ENCODE measurements at places on chromosomes 1 and 21.
A peak's percentile ranks its signal among the peaks of the same experiment; 100 is the strongest.

DNA sequence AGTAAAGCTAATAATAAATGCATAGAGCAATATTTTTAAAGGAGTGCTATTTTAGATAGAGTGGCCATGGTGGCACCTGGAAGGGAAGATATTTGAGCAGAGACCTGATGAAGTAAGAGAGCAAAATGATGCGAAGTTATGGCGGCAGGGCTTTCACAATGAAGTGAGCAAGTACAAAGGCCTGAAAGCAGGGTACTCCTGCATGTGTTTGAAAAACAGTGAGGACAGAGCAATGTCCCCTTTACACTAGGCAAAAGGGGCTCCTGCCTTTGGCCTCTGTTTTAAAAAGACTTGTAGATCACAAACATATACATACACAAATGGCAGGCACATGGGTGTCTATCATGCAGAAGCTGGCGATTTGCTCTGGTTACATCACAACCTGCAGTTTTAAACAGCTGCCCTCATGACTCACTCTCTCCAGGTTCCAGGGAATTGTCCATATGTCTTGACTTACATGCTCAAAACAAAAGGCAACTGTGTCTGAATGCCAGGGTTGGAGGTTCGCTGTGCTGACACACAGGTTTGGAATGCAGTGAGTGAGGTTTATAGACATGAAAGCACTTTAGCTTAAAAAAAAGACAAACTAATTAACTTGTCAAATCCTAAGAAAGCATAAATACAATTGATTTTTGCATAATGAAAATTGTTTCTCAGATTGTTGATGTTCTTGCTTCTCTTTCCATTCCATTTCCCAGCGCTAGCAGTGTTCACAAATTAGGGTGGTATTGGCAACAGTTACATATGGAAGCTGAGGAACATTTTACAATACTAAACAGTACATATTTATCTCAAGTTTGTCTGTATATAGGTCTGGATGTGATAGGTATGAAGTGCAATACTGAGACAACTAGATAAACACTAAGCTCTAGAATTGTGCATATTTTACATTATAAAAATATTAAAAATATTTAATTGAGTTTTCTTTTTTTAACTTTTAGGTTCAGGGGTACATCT, 313.9 kb downstream of the BARHL2 start:
- DNase-seq, result peak; percentile 98

DNA sequence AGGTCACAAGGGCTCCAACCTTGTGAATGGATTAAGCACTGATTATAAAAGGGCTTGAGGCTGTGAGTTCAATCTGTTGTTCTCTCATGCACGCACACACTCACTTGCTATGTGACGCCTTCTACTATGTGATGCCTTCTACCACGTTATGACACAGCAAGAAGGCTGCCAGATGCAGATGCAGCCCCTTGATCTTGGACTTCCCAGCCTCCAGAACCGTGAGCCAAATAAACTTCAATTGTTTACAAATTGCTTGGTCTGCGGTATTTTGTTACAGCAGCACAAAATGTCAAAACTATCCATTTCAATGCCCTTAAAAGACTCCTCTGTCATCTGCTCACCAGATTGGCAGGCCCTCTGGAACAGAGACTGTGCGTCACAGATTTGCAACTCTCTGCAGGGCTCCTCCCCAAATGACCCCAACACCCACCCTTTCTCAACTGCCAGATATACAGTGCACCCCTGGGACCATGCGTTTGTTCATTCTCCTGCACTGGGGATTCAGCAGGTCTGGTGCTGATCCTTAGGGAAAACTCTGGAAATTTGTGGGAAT, 47.8 kb upstream of the KANK4 start:
- DNase-seq, result no peak

GRCh38 chr1:8589571-8589970, 227.9 kb downstream of the RERE start:
- no peak for DNase-seq

- no peak for DNase-seq
Observed at GRCh38 chr1:12616709-12617373, 1.2 kb downstream of the DHRS3 start.

- no peak for DNase-seq
Observed at GRCh38 chr1:23123528-23123927, 45.1 kb downstream of the LUZP1 start.

DNA sequence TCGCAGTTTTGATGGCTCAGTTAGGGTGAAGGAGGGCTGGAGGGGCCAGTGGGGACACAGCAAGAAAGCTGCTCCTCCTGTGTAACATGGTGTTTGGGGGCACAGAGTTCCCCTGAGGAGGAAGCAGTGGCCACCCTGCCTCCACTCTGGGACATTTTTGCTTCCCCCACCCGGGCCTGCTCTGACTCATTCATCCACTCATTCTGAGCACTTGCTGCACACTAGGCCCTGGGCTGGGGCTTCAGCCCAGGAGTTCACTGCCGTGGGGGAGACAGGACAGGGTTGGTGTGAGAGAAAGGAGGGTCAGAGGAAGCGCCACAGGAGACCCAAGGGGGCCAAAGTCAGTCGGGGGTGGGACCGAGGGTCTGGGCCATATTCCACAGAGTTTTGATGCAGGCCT, 41.4 kb upstream of the ACOT11 start:
- no peak for DNase-seq

DNA sequence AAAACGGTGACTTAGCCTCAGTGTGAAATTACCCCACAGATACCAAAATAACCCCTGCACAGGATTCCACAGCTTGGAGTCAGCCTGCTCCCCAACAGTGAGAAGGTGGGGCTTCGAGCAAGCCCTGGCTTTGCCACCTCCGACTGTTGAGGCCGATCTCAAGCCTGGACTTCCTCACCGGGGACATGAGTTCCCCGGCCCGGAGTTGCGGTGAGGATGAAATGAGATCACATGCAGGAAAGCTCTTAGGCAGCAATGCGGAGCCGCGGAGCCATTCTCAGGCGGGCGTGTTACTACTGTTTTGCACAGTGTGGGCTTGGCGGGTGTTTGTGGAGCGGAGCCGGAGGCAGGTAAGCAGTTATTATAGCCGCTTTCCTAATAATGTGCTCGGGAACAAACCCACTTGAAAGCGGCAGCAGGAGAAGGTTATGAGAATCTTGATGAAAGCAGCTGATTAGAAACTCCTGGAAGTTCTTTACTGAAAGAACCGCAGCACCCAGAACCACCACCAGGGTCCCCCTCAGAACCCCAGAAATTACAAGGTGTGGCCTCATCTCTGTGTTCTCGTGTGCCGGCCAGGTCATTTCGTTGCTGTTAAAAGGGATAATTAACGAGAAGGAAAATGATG, 3.9 kb upstream of the CLSTN1 start:
- DNase-seq, result no peak

DNA sequence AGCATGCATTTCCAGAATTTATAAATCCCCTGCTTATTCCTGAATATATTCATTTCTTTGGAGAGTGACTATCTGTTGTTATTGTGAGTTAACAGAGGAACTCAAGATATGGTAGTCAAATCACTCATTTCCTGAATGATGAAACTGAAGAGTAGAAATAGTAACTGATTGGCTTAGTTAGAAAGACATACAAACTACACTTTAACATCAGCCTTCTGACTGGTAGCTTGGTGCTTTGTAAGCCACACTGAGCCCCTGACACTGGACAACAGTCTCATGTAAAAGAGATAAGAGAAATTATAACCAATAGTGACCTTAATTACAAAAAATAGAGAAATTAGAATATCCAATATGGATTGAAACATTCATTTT, 4.8 kb downstream of the GBP7 start:
- DNase-seq, result peak; percentile 54

- DNase-seq, result peak; percentile 85
Observed at GRCh38 chr1:155061381-155062150, 2.0 kb upstream of the EFNA4 start.

DNA sequence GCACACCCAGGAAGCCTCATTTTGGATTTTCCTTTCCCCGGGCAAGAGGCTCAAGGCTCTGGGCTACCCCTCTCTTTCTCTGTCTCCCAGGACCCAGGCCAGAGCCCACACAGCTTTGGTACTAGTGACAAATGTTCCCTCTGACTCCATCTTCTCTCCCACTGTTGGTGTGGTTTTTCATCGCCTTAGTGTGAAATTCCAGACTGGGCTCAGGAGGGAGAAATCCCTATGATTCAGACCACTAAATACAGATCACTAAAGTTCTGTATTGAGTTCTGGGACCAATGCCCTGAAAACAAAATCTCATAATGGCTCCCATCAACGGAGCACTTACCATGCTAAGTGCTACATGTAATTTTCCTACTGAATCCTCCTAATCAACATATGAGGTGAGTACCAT, 26.1 kb downstream of the IQGAP3 start:
- no peak for DNase-seq

- DNase-seq, result no peak
Observed at GRCh38 chr1:2103266-2103900, 53.2 kb downstream of the PRKCZ start.

DNA sequence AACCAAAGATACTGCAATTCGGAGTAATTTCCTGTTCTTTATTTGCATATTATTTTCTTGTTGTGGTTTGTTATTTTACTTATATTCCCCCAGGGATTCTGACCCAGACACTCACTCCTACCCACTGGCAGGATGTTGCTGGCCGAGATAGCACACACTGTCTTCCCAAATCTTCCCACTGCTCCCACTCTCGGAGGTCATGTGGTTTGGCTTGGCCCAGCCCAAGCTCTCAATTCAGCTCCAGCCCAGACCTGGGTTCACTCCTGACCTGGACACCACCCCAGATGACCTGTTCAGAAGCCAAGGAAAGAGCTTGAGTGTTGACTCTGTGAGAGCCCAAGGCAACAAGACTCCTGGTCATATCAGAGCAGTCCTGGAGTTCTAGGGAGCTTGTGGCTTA, 1.2 kb upstream of the FAM43B start:
- DNase-seq, result no peak

DNA sequence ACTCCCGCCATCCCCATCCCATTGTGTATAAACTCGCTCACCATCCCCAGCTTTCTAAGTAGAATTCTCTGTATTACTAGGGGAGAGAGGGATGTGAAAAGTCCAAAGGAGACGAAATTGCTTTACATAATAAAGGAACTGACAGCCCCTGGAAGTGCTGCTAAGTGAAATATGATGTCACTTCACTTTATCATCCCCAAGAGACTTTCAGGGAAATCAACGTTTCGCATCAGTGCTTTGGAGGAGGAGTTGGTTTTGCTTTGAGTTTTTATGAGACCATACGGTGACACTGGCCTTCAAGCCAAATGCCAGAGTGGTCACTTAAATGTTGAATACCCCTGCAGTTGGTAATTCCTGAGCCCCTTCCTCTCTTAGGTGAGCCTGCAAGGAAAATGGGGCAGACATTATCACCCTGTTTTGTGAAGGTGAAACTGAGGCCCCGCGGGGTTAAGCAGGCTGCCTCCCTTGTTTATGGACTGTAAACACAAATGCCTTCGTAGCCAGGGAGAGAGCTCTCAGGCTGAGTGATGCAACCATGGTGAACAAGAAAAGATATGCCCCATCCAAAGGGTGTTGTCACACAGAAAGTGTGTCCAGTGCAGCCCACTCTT, 58.4 kb upstream of the KAZN start:
- no peak for DNase-seq

DNA sequence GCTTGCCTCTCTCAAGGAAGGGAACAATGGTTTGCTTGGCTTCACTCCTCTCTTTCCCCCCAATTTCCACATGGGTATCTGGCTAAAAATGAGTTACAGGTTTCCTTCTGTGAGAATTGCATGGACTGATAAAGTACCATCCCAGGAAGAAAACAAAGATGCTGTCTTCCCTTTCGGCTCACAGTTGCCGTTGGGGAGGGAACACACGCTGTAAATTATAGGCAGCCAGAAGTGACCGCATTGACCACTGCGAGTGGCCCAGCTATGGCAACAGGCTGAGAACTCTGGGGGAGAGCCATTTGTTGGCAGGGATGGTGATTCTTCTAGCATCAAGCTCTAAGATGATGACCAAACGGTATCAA, 2.9 kb downstream of the RUNX1 start:
- no peak for DNase-seq

GRCh38 chr1:229653420-229653819, 27.4 kb downstream of the URB2 start:
- no peak for DNase-seq

GRCh38 chr1:221598122-221598521, 143.8 kb downstream of the DUSP10 start:
- DNase-seq, result no peak

Measured in fibroblast of pulmonary artery (primary cell).